Activated effector memory CD4-positive, alpha-beta T cell treated with anti-CD3 and anti-CD28 coated beads, Interleukin-2, amount 50 U/mL, for 16 hours (primary cell): ENCODE measurements at places on chromosomes 7 and 10.

DNA sequence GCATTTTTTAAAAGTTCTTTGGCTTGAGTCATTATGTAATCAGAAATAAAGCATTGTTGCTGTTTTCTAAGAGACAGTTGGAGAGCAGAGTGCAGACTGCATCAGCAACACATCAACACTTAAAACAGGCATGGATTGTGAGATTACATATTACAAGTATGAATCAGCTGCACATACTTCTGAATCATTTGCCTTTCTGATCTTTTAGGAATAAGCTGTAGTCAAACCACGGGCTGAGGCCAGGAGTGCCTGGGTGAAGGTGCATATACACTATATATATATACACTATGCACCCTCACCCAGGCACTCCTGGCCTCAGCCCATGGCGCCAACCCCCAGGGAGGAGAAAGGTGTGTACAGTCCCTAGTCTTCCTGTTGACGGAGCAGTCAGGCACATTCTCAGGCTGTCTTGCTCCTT lies 52.4 kb upstream of the DLX6 start:
- DNase-seq = no peak

DNA sequence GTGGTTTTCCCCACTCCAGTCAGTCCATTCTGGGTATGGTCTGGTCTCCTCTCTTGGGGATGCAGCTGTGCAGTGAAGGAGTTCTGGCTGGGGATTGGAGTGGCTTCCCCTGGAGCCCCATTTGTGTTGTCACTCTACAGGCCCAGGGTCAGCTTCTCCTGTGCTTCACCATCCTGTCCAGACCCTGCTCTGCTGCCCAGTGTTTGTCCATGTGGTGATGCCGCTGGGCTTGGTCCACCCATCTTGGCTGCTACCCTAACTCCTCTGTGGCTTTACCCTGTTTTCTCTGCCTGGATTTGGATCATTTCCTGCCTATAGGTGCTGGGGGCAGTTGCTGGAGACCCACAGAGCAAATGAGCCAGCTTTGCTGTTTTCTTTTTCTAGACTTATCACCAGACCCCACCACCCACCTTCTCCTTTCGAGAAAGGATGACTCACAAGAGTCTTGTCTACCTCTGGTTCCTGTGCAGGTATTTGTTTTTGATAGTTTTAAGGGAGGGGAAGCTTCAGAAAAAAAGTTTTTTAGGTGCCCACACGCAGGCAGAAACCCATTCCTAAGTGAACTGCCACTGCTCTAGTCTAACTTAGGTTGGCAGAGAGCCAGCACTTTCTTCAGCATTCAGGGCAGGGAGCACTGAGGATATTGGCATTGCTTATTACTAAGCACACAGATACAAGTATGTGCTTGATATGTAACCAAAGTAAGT lies 8.5 kb downstream of the ZDHHC16 start:
- DNase-seq = no peak

DNA sequence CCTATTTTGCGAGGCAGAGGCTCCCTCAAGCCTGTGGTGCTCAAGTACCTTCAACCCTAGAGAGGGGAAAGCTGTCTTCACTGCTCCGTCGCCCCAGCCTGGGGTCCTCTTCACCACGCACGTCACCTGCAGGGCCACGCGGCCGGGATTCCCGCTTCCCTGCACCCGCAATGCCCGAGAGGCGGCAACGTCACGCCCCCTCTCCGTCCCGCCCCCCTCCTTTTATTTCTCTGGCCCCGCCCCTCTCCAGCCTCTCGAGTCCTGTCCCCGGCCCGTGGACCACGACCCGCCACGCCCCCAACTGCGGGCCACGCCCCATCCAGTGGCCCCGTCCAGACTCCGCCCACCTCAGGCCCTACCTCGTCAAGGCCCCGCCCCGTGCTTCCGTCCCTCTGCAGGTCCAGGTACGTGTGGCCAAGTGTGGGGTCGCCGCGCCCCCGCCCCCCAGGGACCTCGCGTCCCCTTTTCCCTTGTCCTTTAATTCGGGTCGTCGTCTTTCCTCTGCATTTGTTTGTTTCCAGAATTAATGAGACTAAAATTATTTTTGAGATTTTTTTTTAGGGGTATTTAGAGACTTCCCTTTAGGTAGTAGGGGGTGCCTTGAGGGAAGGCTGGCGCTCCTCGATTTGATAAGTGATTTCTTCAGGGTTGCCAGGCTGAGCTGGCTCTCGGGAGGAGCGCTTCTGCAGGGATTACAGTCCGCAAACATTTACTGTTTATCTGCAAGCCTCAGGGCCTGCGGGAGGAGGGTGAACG lies 69.8 kb upstream of the BAIAP2L1 start:
- peak; percentile 70 for DNase-seq

GRCh38 chr10:126905776-126906703 lies 812 bp downstream of the DOCK1 start:
- no peak for DNase-seq

- no peak for DNase-seq
These were observed 15.5 kb downstream of the ARHGAP12 start for GRCh38 chr10:31912898-31913850.

DNA sequence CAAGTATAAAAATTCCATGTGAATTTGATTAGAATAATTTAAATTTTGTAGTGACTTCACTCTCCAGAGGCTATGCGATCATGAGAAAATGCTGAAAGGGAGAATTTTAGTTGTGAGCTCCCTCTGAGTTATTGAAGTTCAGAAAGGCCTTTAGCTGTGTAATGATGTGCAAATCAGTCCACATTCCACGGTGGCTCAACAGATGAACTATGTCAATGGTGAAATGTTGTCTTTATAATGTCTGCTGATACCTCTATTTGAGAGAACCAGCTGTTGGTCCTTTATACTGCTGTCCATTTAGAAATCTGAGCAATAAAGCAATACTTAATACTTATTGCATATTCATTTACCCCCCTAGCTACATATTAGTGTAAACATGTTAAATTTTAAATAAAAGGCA lies 7.1 kb upstream of the ITGB8 start:
- no peak for DNase-seq

GRCh38 chr7:3259711-3260400 lies 41.2 kb upstream of the SDK1 start:
- DNase-seq = no peak

GRCh38 chr7:84941291-84941690 lies 245.6 kb downstream of the SEMA3D start:
- DNase-seq = no peak
